Activated CD4-positive, alpha-beta memory T cell treated with anti-CD3 and anti-CD28 coated beads for 36 hours (primary cell): ENCODE measurements at places on chromosomes 5 and 9.

DNA sequence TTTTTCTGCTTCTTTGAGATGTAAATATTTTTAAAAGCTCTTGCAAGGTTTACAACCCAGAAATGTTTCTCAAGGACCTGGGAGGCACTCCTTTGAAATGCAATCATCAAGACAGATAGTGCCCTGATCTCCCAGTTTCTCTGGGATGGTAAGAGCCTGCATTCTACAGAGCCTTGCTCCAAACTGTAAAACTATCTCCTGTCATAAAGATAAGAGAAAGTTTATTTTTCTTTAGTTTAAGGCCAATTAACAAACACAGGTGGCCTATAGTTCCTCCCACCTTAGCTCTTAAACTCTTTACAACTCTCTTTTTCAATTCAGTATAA lies 1231.1 kb upstream of the NUDT12 start:
- no peak for DNase-seq

DNA sequence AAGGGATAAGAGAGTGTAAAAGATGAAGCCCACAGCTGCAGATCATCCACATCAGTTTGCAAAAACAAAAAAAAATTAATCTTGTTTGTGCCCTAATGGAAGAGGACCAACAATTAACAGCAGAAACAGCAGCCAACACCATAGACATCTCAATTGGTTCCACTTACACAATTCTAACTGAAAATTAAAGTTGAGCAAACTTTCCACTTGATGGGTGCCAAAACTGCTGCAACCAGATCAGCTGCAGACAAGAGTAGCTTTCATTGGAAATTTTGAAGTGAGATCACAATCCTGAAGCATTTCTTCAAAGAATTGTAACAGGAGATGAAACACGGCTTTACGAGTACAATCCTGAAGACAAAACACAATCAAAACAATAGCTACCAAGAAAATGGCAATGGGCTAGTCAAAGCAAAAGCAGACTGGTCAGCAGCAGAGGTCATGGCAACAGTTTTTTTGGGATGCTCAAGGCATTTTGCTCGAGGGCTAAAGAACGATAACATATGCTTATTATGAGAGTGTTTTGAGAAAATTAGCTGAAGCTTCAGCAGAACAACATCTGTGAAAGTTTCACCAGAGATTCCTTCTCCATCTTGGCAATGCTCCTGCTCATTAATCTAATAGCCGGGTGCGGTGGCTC lies 4.1 kb upstream of the RBM27 start:
- DNase-seq = no peak

- no peak for DNase-seq
Observed at GRCh38 chr9:137234758-137235423, 4.2 kb downstream of the SLC34A3 start.

GRCh38 chr9:129174102-129174723 lies 3.8 kb downstream of the IER5L start:
- DNase-seq = peak; percentile 88
